Left kidney (tissue), 8 donors: ENCODE measurements at places on chromosomes 5 and 9. TPM values are rescaled to one million over a fixed set of nuclear protein-coding genes. Genes with fewer than 3 reads are reported as not detected.

The PPP1R26 gene
- 31.2 TPM for polyA plus RNA-seq

DNA sequence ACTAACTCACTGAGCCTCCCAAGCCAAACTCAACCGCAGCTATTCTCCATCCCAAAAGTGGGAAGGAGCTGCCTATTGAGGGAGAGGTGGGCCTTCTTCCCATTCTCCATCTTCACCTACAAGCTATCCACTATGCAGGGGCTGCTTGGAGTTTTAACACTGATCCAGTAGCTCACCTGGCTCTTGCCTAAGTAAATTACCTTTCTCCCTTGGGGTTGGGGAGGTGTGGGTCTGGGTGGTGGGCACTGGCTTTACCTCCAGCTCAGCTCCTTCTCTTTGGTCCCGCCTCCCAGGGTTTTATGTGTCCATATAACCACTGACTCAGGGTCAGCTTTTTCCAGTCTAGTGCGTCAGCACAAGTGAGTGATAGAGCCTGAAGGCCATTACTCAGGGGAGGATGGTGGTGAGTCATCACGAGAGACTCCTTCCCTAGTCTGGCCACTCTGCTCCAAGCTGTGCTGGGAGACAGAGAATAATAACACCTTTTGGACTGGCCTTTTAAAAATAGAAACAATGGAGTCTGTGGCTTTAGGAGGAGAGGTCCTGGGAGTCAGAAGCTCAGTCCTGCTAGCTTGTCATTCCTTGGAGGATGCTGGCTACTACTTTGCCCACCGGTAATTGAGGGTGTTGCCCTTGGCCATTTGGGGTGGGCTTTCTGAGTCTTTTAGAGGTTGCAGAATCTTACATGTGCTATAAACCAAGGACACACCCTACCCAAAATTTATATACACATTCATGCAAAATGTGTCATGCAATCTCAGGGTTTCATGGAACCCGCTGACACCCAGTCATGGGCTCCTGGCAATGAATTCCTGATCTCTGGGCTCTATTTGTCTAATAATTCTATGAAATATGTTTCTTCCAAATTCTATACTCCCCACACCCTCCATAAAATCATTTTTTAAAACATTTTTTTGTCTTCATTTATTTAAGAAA is 35.6 kb upstream of the ATP6V1G1 start:
- peak; percentile 34 for DNase-seq

GRCh38 chr5:90655423-90655822 is 96.8 kb downstream of the ADGRV1 start:
- DNase-seq = no peak

- DNase-seq = no peak
These were observed 78.5 kb downstream of the SHB start for GRCh38 chr9:37990404-37991015.

- peak; percentile 48 for DNase-seq
These were observed 26.4 kb downstream of the ZDHHC11B start for GRCh38 chr5:757931-758697.

The GARNL3 gene
- 19.8 TPM for polyA plus RNA-seq

The FAM200C gene
- polyA plus RNA-seq = 18.8 TPM
